Left ventricle myocardium inferior (tissue), 1 donor: ENCODE measurements at places on chromosomes 11 and 22. TPM values are rescaled to one million over a fixed set of nuclear protein-coding genes. Genes with fewer than 3 reads are reported as not detected.

DNA sequence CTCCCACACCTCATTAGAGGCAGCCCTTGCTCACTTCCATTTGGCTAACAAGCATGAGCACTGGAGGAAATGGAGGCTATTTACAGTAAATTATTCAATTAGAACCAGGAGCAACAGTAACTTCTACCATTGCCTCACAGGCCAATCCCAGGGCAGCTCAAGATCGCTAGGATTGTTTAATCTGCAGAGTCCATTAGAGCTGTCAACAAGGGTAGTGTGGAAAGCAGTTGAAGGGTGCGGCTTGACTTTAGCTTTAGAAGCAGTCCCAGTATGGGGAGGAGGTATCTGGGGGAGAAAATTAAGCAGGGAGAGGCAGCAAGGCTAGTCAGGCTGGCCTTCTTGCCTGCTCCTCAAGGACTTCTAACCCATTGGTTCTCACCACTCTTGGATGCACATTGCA is 38.3 kb upstream of the CYP2R1 start:
- no peak for DNase-seq

DNA sequence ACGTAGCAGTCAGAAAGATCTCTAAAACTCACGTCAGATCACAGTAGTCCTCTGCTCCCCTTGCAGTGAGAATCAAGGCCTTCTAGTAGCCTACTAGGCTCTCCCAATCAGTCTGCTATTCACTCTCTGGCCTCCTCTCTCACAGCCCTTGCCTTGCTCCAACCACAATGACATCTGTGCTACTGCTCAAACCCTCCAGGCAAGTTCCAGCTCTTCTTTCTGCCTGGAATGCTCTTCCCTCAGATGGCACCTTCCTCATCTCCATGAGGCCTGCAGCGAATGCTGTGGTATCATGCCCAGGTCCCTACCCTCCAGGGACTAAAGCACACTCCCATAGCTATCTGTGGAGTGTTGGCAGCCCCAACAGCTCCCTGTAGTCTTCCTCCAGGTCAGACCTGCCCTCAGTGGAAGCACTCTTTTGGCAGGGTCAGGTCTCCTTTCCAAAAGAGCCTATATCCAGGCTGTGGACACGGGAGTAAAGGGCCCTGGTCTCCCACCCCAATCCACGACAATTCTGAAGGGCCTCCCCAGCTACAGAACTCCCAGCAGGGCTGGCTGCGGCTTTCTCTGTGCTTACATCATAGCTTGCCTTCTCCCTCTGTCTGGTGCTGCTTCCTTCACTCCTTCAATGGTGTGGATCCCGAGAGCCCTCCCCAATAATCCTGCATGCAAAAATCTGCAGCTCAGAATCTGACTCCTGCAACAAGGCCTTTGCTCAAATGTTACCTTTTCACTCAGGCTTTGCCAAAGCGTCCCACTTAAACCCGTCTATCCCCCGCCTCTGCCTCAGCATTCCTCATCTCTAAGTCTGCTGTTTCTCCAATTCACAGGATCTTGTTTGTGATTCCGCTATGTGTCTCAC is 8.9 kb downstream of the HIRA start:
- no peak for DNase-seq

DNA sequence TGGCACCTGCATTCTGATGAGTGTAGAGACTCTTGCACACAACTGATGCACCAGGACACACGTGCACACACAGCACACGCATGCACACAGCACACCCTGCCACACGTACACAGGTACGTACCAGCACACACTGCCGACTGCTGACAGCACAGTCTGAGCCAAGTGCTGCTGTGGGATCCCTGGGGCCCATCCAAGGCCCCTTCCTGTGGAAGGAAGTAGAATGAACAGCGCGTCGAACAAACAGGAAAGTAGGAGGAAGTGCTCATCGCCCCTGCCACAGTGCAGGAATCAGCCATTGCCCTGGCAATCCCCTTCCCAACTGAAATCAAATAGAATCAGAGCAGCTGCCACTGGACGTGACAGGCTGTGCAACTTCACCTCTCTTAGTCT is 57.9 kb downstream of the CD82 start:
- no peak for DNase-seq

The CYP2R1 gene
- 7.7 TPM for total RNA-seq

The ST14 gene
- 1.0 TPM for total RNA-seq

- DNase-seq: peak; percentile 63
These were observed 922 bp upstream of the CSNK1E start for GRCh38 chr22:38317995-38318715.

- peak; percentile 55 for DNase-seq
These were observed 28.7 kb downstream of the CHRDL2 start for GRCh38 chr11:74702383-74703007.

The RTN4R gene
- total RNA-seq: 0.96 TPM

The TRPM5 gene
- not detected for total RNA-seq

DNA sequence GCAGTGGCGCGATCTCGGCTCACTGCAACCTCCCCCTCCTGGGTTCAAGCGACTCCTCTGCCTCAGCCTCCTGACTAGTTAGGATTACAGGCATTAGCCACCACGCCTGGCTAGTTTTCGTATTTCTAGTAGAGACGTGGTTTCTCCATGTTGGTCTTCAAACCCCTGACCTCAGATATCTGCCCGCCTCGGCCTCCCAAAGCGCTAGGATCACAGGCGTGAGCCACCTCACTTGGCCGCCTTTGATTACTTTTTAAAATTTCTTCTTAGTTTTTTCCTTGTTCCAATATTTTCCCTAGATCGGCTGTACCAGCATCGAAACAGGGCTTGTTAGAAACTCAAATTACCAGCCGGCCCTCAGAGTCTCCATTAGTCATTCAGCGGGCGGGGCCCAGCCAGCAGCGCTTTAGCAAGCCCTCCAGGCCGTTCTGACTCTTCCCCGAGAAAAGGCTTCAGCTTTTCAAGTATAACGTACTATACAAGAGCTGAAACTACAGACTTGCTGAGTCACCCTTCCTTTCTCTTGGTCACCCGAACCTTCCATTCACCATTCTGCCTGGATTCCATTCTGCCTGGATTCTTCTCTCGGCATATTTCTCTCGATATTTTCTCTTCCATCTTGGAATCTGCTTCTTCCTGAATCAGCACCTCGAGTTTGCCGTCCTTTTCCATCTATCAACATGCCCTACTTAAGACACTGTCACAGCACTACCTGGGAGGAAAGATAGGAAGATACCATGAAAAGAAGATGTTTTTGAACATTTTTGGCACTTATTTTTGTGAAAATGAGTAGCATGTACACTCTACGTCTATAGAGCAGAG is 6.7 kb upstream of the CAPRIN1 start:
- DNase-seq: no peak

DNA sequence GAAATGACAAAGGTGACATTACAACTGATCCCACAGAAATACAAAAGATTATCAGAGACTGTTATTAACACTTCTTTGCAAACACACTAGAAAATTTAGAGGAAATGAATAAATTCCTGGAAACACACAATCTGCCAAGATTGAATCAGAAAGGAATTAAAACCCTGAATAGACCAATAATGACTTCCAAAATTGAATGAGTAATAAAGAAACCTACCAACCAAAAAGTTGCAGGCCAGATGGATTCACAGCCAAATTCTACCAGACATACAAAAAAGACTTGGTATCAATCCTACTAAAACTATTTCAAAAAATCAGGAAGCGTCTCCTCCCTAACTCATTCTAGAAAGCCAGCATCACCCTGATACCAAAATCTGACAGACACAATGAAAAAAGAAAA is 17.2 kb downstream of the RAB38 start:
- DNase-seq: no peak

DNA sequence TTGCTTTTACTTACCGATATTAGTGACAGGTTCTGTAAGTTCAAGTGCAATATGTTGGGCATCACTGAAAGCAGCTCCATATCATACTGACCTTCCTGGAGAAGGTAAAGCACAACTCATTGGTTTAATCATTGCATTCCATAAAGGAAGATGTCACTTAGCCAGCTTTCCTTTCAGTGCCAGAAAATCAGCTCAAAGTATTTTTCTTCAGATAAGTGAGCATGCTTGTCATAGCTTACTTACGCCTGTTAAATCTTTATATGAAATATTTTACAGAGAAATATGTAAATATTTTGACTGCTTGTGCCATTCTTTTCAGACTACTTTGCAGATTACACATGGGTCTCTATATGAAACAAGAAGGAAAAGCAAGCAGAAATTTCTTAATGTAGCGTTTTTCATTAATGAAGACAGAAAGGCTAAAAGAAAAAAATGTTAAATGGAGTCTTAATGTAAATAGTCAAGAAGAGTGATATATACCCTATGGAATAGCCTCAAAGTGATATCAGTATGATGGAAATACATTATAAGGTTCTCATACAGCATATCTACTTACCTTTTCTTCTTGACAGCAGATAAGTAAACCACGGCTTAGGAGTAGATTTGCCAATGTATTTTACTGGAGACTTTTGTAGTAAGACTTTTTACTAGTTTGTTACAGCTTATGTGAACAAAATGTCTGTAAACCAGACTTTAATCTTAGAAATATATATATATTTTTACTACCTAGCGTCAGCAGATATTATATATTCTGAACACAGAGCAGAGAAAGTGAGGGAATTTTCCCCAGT is 649.7 kb downstream of the METTL15 start:
- DNase-seq: no peak

GRCh38 chr11:111975076-111975806 is 38.1 kb downstream of the DIXDC1 start:
- DNase-seq: no peak

GRCh38 chr11:119726585-119727522 is 2.1 kb downstream of the NECTIN1 start:
- DNase-seq: no peak

- DNase-seq: no peak
These were observed 90.1 kb downstream of the PDHX start for GRCh38 chr11:35006389-35007128.

DNA sequence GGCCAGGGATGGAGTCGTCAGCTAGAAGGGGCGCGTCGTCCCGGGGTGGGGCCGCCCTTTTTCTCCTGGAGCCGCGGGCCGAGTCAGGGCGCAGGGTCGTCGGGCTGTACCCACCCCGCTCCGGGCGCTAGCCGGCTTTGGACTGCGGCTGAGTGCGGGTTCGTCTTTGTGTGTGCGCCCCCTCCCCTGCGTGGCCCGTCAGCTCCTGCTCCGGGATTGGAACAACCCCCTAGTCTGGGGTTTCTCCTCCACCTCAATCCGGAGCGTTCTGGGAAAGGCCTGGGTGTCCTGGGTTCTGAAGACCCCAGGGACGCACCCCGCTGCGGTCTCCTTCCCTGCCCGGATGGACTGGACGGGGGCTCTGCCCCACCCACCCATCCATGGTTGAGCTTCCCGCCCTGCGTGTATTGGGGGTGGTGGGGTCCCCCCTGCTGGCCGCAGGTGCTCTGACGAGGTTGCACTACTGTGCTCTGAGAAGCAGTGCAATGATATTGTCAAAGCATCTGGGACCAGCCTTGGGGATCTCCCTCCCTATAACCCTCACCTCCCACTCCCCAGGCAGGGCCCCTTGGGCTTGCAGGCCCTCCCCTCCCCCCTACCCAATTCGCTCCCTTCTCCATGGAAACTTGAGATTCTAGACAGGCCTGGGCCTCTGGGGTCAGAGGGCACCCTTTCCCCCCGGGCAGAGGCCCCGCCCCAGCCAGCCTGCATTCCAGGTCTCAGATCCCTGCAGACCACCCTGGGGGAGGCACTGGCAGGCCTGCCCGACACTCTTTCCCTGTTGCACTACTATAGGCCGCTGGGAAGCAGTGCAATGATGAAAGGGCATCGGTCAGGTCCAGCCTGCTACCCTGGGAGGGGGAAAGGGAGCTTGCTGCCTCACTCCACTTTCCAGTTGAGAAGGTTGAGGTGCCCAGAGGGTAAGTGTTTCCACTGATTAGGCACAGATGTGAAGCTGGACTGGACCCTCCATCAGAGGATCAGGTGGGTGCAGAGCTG is 10.7 kb downstream of the SDF2L1 start:
- DNase-seq: no peak

DNA sequence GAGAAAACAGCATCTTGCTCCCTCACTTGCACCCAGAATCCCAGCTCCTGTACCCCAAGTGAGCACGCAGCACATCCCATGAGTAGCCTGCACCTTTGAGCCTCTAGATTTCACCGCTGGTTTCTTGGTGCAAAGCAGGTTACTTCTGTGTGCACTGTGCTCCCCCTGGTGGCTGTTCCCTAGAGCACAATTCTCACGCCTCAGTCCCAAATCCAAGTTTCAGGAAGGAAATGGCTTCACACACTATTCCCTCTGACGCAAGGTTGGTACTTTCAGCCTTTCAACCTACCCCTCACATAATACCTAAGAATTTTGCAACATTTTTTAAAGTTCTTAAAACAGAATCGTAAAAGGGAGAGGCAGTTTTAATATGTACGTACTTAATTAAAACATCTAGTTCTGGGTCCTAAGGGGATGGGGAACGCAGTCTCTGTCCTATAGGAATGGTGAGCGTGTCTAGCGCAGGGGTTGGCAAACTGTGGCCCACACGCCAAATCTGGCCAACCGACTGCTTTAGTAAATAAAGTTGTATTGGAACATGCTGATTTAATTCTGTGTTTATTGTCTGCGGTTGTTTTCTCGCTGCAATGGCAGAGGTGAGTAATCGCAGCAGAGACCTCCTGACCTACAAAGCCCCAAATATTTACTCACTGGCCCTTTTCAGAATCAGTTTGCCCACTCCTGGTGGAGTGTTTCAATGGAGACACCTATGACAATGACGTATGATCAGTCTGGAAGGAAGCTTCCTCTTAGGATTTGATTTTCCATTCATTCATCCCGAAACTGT is 27.5 kb downstream of the DHCR7 start:
- no peak for DNase-seq

DNA sequence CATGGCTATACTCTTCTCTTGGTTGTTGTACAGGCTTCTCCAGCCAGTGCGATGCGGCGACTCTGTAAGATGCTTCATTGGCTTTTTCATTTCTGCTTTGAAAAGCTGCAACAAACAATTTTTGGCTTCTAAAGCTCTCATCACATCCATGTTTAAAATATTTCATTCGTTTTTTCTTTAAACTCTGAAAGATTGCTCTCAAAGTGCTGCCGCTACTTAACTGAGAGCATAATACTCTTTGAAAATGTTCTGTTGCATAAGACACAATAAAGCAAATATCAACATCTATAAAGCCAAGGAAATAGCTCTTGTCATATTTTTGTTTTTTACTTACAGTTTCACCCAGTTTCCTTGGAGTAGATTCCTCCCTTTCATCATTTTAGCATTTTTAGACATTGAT is 468.3 kb downstream of the TBC1D22A start:
- DNase-seq: no peak

The RASD2 gene
- 5.0 TPM for total RNA-seq
